Tibial artery (tissue), 4 donors: ENCODE measurements at places on chromosomes 3 and 15.

GRCh38 chr3:59006634-59007517 lies 42.9 kb downstream of the CFAP20DC start:
- peak; percentile 21 for DNase-seq

DNA sequence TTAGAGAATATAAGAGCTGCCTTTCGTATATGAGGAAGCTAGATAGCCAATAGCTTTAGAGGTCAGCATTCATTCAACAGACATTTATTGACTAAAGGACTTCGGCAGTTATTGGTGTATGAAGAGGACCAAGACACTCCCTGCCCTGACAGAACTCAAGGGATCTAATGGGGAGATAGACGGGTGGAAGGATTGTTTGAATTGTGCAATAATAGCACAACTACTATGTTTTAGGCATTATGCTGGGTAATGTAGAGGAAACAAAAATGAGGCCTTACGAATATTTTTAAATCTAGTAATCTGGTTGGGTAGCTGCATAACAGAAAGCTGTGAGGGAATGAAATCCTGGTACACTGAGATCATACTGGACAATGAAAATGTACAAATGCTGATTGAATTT lies 5.0 kb downstream of the LRCH3 start:
- no peak for DNase-seq

DNA sequence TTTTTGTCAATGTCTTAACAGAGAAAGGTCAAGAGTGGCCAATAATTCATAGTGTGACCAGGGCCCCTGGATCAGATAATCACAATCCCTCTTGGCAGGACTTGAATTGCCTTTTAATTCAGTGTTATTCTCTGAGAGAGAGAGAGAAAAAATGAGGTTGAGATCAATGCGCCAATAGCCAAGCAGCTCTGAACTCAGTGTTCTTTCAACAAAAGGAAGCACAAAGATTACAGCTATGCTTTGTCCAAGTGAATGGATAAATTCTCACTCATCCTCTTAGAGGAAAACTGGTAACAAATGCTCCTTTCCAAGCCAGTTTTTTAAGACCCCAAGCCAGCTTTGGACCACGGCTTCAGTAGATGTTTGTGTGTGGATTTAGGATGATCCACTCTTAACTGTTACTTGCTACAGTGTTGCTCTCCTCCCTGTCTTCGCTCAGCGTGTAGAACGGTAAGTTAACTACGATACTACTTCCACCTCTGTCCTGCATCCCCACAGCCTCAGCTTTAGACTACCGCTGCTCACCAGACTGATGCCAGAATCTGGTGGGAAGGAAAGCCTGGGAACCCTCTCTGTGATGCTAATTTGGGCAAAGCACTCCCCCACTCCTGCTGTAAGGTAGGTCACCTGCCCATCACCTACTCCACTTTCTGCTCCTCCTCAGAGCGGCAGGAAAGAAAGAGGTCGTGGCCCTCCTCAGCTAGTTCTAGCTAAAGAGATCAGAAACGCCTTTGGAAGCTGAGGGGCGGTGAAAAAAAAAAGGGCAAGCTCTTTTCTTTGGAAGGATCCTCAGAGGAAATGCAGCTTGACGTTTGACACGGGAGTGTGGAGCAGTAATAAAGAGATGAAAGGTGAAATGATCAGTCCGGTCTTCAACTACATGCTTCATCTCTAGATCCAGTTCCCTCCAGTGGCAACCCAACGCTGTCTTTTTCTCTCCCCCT lies 46.8 kb upstream of the LPP start:
- DNase-seq: no peak

GRCh38 chr3:185995352-185995751 lies 57.5 kb upstream of the TRA2B start:
- no peak for DNase-seq

- peak; percentile 83 for DNase-seq
These were observed at the start of gene ATP11B for GRCh38 chr3:182792901-182793662. ATP11B (plus strand) TSS chr3:182793504; CDS start chr3:182793760, 256 bp downstream.

- no peak for DNase-seq
These were observed 3.3 kb upstream of the ITPKA start for GRCh38 chr15:41490355-41490754.

- no peak for DNase-seq
These were observed 69.2 kb downstream of the RORA start for GRCh38 chr15:61159901-61160300.

GRCh38 chr3:66348704-66349103 lies 127.9 kb downstream of the SLC25A26 start:
- no peak for DNase-seq

- no peak for DNase-seq
These were observed 116.4 kb upstream of the TOPAZ1 start for GRCh38 chr3:44125246-44125645.

DNA sequence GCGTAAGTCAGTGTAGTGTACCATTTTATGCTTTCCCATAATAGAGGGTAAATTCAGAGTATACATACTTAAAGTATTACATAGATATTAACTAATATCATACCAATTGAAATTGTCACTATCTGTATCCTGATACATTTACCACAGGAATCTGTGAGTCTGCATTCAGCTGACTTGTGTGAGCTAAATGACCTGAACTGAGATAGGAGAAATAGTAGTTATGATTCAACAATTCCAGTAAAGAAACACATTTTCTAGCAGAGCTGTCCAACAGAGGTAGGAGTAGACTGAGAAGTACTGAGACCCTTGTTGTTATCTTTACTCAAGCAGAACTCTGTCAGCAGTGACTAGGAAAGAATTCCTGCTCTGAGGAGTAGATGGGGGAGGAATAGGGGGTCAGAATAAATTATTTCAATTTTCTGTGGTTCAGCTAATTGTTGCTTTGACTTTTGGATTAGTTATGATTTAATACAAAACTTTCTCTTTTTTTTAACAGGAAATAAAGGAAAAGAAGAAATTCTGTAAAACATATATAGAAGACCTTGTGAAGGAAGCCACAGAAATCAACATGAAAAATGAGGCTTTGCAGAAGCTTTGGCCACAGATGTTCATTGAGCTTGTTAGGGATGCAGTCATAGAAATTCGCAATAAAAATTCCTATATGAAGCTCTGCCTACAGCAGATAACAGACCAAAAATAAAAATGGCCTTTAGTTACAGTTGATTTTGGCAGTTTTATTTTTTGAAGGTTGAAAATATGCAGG lies 66.2 kb upstream of the THSD4 start:
- no peak for DNase-seq

GRCh38 chr3:61768284-61769037 lies 207.1 kb downstream of the PTPRG start:
- no peak for DNase-seq

DNA sequence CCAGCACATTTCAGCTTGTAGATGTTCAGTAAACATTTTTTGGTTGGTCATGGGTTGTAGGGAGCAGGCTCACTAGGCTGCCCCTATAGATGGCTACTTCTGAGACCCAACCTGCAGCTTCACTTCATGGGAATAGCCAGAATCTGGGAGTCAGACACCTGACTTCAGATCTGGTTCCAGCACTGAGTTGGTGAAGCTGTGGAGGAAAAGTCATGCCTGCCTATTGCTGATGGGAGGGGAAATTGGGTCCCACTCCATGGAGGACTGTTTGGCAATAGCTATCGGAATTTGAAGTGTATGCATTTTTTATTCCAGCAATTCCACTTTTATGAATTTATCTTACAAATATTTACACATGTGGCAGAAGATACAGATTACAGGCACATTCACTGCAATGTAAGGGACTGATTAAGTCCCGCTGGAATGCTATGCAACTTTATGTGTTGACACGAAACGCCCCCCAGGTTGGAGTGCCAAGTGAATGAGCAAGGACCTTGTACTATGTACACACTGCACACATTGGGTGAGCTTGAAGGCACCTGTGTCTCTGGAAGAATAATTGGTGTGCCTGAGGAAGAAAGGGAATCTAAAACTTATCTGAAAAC lies 7.8 kb upstream of the CCR1 start:
- no peak for DNase-seq

- no peak for DNase-seq
These were observed 630 bp downstream of the ATP6V1A start for GRCh38 chr3:113747283-113748046.

DNA sequence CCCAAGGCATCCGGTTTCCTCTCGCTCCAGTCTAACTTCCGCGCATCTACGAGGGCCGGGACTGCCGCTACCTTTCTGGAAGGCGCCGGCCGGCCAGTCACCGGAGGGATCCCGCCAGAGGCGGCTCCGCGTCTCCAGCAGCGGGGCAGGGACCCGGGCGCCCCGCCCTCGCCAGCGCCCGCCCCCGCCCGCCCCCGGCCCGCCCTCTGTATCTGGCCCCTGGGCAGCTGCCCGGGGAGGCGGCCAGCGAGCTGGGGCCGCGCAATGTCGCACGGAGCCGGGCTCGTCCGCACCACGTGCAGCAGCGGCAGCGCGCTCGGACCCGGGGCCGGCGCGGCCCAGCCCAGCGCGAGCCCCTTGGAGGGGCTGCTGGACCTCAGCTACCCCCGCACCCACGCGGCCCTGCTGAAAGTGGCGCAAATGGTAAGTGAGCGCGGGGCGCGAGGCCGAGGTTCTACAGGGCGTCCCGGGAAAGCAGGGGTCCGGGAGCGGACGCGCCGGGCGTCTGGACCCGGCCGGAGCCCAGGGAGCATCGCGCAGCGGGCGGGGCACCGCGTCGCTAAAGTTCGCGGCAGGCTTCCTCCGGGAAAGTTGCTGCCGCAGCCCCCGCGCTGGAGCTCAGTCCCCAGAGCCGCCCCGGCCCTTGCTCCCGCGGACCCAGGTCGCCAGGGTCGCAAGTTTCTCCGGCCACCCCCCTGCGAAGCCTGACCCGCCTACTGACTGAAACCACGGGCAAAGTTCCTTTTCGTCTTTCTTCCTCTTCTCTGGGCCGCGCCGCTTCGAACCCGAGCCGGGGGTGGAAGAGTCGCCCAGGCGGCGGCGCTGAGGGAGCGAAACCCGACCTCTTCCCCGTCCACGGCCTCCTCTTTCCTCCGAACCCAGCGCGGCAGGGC lies at the start of gene CMTM7:
CMTM7 (plus strand) TSS at position 211 of the 893 bp plus-strand sequence; CDS start at position 265, 54 bp downstream.
- DNase-seq: peak; percentile 80

- DNase-seq: no peak
These were observed 39.1 kb downstream of the TKT start for GRCh38 chr3:53216723-53217122.

DNA sequence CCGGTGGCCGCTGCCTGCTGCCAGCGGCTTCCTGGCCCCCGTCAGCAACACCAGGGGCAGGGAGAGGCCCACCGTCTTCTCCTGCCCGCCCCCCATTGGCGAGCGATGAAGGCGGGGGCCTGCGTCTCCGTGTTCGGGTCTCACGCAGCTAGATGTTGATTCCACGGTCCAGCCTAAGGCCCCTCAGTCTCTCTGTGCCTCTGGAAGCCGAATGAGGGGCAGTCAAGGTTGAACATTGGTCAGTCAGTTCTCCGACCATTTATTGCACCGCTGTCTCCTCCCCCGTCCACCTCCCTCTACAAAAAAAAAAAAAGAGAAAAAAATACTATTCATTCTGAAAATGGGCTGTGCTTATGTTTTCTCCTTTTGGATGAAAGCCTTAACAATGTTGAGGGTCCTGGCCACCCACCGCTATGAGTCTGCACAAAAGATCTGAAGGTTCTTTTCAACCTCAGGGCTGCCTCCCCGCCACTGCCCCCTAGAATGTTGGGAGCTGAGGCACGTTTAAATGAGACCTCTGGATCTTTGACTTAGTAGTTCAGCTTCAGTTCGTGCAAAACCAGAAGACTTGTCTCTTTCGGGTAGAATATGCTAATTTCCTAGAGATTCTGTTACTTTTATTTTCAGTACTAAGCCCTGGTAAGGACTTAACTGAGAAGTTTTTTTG lies 736 bp downstream of the IREB2 start:
- no peak for DNase-seq

GRCh38 chr3:47409284-47409683 lies 28.5 kb downstream of the PTPN23 start:
- no peak for DNase-seq

DNA sequence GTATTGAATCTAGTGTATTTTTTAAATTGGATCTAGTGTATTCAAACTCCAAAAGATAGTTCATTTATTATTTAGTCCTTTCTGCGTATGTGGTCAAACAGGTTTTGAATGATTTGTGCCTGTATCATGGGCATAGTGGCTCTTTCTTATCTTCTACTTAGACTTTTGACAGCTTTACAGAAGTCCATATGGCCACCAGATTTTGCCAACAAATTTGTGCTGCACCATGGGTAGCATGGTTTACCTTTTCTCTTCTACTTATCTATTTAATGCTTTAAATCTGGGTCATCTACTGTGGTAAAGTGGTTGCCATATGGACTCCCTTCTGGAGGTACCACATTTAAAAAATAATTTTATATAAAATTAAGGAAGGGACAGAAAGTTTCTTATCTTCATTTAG lies 66.9 kb upstream of the CADM2 start:
- DNase-seq: no peak

- DNase-seq: no peak
These were observed 85.5 kb upstream of the CDV3 start for GRCh38 chr3:133487920-133488540.

DNA sequence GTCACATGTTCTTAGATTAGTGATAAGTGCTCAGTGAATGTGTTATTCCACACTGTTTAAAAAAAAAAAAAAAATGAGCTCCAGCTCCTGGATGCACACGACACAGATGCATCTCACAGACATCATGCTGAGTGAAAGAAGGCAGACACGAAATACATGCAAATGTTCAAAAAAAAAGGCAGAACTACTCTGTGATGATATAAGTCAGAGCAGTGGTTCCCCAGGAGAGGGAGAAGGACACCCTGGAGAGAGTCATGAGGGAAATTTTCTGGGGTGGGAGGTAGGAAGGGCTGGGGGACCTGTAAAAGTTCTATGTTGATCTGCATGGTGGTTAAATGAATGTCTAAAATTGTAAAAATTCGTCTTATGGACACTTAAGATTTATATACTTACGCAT lies 4.3 kb downstream of the CSRNP1 start:
- no peak for DNase-seq

- no peak for DNase-seq
These were observed 113.3 kb downstream of the IL20RB start for GRCh38 chr3:137071104-137071503.

DNA sequence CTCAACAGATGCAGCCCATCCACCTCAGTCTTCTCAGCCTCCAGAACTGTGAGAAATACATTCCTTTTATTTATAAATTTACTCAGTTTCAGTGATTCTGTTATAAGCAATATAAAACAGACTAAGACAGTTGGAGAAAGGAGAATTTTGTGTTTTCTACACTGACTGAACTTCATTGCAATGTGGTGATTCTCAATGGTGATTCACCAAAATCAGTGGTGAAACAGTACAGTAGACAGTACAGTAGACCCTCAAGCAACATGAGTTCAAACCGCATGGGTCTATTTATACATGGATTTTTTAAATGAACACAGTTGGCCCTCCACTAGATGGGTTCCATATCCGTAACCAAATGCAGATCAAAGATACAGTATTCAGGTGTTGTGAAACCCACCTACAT lies 403.1 kb upstream of the TGFBR2 start:
- no peak for DNase-seq

- no peak for DNase-seq
These were observed 567.9 kb downstream of the GOLGA6L6 start for GRCh38 chr15:19973718-19974117.

DNA sequence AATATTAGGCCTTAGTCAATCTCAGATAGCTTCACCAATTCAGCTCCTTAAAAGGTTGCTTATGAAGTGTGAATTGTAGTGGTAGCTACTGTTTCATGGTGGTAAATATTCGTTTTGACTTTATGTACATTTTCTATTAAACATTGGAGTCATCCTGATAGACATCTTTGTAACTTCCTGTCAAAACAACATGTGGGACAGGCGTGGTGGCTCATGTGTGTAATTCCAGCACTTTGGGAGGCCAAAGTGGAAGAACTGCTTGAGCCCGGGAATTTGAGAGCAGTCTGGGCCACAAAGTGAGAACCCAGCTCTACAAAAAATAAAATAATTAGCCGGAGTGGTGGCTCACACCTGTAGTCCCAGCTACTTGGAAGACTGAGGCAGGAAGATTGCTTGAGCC lies 2.0 kb upstream of the TRIM59 start:
- no peak for DNase-seq

GRCh38 chr3:170357176-170358041 lies at the start of gene SKIL:
SKIL (plus strand) TSS chr3:170357715; CDS start chr3:170360332, 2,617 bp downstream.
- DNase-seq: peak; percentile 99
